ENCODE measurements at places on chromosomes 3 and 15.

DNA sequence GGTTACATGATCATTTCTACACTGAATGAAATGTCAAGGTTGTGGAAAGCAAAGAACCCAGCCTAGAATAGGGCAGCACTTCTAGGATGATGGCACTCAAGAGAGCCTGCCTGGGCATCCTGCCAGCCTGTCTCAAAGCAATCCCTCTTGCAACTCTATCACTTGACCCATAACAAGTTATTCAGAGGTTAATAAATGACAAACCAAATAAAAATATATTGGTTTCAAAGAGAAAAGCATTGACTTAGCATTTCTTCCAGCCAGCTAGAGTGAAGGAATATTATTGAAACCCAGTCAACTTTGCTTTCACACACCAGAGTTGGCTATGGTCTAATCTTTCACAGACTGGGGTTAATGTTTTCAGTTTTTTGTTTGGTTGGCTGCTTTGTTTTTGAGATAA lies 214.6 kb upstream of the UBE2E2 start:
- DNase-seq, result no peak

GRCh38 chr3:125128861-125129501 lies 73.2 kb upstream of the HEG1 start:
- DNase-seq, result peak; percentile 94

GRCh38 chr3:20990896-20991295 lies 760.1 kb downstream of the ZNF385D start:
- DNase-seq, result no peak

DNA sequence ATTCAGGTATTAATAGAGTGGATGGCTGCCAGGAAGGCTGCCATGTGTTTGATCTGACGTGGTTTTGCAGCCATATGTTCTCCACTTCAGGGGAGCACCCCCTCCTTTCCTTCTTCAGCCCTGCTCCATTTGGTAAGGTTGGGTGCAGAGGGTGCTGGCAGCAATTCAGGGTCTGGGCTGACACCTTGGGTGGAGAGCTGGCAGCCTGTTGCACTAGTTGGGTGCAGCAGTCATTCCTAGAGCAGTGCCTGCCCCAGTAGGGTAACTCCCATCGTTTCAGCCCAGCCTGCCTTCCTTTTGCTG lies 1.5 kb downstream of the TYRO3 start:
- no peak for DNase-seq

- no peak for DNase-seq
Measured at GRCh38 chr15:36331531-36332275, 247.7 kb upstream of the CDIN1 start.

DNA sequence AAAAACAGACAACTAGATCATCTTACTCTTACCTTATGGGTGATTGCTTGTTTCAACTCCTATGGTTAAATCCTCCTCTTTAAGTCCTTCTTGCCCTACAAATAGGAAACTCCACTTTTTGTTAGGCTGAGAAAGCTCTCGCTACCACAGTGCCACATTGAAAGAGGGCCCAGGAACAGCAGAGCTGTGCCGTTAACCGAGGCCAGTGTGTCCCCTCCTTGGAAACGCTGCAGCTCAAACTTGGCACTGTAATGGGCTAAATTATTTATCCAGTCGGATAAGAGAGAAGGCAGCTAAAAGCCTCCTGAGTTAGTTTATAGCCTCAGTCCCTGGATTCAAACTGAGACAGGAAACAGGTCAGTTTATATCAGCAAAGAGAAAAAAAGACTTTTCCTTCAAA lies 46.1 kb downstream of the KBTBD12 start:
- no peak for DNase-seq

GRCh38 chr15:99212406-99212805 lies 37.0 kb downstream of the TTC23 start:
- DNase-seq, result no peak

GRCh38 chr3:152245498-152246170 lies 23.1 kb upstream of the MBNL1 start:
- DNase-seq, result no peak
